ENCODE measurements at places on chromosomes 13 and 19.

GRCh38 chr19:5166262-5166661 lies 174.3 kb downstream of the PTPRS start:
- DNase-seq, result no peak

GRCh38 chr13:112510987-112511685 lies 76.8 kb downstream of the TUBGCP3 start:
- no peak for DNase-seq

DNA sequence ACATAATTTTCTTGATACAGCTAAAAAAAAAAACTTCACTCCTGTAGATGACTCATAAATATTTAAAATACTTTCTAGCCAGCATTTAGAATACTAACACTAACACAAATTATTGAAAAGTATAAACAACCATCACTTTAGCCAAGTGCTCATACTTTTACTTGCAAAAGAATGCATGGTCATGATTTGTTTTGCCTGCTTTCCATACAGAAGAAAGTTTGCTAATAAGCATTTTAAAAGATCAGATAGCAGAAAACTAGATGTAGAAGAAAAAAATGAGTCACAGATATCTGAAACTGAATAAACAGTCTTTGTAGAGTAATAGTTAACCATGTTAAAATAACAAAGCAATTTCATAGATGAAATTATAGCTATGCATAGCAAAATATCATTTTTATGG lies 2280.4 kb upstream of the PCDH20 start:
- no peak for DNase-seq

GRCh38 chr13:110643768-110644421 lies 28.6 kb downstream of the NAXD start:
- no peak for DNase-seq

DNA sequence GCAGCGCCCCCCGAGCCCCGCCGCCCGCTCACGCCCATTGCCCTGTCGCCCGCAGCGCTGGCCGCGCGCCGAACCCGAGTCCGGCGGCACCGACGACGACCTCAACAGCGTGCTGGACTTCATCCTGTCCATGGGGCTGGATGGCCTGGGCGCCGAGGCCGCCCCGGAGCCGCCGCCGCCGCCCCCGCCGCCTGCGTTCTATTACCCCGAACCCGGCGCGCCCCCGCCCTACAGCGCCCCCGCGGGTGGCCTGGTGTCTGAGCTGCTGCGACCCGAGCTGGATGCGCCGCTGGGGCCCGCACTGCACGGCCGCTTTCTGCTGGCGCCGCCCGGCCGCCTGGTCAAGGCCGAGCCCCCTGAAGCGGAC lies 518 bp downstream of the KLF2 start:
- DNase-seq, result no peak

DNA sequence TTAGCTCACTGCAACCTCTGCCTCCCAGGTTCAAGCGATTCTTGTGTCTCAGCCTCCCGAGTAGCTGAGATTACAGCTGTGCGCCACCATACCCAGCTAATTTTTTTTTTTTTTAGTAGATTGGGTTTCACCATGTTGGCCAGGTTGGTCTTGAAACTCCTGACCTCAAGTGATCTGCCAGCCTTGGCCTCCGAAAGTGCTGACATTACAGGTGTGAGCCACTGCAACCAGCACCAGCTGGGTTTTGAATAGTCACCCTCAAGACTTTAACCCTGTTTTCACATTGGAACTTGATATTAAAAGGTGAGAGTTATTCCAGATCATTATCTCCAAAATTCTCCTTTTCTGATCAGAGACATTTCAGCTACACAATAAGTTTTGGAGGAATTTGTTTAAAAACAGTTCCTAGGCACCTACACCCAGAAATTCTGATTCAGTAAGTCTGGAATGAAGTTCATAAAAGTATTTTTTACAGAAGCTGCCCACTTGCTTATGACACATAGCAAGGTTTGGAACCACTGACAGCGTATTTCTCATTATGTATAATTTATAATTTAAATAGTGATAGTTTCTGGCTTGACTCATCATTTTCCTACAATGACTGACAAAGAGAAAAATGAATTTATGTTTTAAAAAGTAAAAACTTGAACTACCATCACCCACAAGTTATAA lies 417.3 kb downstream of the DIAPH3 start:
- DNase-seq, result no peak

DNA sequence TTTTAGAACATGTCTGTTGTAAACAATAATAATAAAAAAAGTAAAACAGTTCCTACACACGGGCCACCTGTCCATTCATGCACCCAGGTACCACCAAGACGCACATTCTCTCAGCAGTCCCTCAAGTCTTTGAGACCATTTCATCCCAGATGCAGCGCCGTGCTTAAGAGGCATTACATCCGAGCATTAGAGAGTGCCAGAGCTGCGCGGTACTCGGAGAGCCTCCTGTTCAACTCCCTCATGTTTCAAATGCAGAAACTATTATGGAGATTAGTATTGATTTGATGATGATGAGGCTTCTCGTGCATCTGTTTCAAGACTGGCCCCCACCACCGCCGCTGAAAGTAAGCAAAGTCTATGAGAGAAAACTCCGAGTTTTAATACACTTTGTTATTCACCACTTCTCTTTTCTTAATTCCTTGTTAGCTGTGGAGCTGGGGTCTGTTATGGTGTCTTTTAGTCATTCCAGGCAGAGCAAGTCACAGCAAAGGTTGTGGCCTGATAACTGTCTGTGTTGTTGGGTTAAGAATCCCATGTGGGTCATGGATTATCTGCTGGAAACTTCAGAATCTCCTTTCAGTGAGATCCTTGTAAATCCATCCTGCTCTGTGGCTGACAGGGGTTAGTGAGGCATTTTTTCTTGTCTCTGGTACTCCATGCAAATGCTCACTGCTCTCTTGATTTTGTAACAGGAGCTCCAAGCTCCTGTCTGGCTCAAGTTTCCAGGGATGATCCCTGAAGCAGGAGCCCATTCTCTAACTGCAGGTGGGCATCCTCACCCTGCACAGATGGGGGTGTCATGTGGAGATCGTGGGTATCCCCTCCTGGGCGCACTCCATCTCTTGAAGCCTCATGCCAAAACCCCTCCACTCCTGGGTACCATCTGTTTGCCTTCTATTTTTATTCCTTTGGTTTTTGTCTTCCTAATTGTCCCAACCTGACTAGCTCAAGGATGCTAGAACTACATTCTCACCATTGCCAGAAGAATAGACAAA lies 74.9 kb upstream of the MTIF3 start:
- no peak for DNase-seq

GRCh38 chr19:15234431-15235130 lies 2.3 kb upstream of the EPHX3 start:
- DNase-seq, result no peak

DNA sequence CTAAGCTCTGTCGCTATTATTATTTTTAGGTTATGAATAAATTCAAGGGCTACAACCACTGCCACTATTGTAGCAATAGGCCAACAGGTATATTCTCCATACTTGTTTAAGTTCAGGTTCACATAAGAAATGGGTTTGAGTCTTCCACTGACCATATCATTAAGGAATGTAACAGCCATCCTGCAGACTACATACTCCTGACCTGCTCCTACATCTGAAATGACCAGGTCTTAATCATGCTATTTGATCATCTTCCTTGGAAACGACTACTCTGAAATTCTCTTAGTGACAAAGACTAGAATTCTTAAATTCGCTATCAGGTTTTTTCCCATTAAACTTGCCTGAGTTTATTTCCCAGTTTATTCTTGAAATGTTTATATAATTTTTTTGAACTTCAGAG lies 66.8 kb downstream of the IPO5 start:
- DNase-seq, result no peak

GRCh38 chr13:101424381-101425155 lies 8.3 kb upstream of the NALCN start:
- DNase-seq, result peak; percentile 28

GRCh38 chr19:46731007-46731501 lies 14.1 kb upstream of the PRKD2 start:
- DNase-seq, result no peak
